ENCODE measurements at places on chromosomes 3 and 15.
A peak's percentile ranks its signal among the peaks of the same experiment; 100 is the strongest.

DNA sequence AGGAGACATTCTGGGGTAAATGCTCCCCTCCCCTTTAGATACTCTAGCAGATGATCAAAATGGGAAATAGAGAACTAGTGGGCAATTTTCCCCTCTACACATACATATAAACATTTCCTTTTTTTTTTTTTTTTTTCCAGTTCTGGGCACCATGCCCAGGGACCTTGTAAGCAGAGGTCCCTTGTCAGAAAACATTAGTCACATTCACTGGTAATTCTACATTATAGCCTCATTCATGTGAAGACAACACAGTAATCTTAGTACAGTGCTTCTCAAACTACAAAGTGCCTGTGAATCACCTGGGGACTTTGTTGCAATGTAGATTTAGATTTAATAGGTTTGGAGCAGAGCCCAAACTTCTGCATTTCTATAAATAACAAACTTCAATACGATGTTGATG lies 60.1 kb upstream of the ACTC1 start:
- DNase-seq = peak; percentile 48

DNA sequence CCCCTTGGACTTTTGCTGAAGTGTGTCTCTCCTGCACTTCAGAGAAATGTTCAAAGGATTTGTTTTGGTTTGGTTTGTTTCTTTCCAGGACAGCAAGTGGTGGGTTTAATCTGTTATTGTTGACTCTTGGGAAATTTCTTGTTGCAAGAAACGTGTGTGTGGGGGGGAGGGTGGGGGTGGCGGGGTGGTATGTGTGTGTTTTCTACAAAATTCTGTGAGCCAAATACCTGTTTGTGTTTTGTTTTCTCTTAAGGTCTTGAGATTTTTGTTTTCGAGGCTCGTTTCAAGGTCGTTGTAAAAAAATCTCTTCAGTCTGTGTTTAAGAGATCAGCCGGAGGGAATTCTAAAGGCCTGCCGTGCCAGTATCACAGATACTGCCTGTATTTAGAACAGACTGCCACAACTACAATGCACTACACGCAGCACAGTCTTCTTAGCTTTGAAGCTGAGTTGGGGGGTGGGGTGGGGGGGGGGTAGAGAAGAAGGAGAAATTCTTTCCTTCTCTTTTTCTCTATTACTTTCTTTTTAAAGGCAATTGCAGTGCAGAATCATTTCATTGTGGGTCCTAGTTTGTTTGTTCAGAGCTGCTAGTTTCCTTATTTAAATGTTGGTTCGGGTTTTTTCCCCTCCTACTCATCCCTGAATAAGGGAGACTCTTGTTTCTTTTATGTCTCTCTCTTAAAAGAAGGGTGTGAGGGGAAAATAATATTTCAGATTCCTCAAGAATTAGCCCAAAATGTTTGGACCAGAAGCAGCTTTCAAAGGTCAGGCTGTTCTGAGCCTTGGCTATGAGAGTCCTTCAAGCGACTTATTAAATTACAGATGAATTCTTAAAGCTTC lies 1.4 kb upstream of the BCL6 start:
- DNase-seq = no peak

DNA sequence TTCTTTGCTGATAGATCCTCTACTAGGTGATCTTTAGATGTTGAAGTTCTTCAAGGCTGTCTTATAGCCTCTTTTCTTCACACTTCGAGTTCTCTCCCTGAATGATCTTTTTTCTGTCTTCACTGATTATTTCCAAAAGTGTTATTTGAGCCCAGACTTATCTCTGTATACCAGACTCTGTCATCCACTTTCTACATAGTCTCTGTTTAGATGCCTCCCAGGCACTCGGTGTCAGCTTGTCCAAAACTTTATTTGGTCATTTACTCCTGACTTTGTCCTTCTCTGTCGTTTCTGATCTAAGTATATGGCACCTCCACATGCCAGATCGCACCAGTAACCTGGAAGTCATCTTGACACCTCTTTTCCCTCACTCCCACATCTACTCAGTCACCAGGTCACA lies 27.6 kb downstream of the KLHL18 start:
- DNase-seq = no peak

DNA sequence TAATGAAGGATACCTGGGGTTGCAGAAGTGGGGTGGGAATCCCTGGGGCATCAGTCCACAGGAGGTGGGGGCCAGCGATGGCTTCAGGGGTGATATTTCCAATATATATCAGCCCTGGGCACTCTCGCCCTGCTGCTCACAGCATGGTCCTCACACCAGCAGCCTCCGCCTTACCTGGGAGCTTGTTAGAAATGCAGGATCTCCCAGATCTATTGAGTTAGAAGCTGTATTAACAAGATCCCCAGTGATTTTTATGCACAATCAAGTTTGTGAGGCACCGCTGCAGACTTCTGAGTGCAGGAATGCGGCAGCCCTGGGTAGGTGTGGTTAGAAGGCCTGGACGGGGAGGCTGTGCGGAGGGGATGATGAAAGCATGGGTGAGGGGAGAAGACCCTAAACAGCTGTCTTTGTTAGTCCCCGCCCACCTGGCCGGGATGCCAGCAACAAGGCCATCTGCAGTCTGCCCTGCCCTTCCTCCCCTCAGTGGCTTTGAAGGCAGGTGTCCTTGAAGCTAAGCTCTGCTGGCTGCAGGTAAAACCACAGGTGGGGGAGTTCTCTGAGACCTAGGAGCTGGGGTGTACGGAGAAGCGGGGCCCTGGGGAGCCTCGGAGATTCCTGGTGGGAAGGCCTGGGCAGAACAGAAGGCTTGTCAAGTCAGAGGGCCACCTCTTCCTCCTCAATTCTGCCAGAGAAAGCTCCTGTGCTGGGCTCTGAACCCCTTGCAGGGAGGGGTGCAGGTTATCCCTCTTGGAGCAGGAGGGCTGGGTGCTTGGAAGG lies 11.4 kb downstream of the FAM107A start:
- no peak for DNase-seq

DNA sequence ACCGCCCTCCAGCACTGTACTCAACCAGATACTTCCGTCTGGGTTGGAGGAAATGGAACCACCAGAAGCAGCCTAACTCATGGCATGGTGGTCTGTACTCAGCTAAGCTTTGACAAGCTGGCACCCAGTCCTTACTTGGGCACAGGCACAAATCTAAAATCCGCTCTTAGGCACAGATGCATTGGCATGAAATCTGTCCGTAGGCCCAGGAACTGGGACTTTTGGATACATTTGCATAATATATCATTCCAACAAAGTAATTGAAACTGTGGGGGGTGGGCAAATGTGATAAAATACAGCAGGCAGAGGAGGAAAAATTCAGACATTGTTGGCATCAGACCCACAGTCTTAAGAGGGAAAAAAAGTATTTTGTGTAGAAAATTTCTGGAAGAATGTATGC lies 75.4 kb downstream of the C3orf85 start:
- no peak for DNase-seq

- DNase-seq = no peak
Observed at GRCh38 chr3:114866430-114866829, 280.7 kb downstream of the ZBTB20 start.

GRCh38 chr3:107794664-107795443 lies 272.1 kb downstream of the BBX start:
- no peak for DNase-seq

- DNase-seq = no peak
Observed at GRCh38 chr3:58048301-58048700, 40.1 kb downstream of the FLNB start.

GRCh38 chr3:120460181-120460790 lies 9.5 kb upstream of the FSTL1 start:
- no peak for DNase-seq

DNA sequence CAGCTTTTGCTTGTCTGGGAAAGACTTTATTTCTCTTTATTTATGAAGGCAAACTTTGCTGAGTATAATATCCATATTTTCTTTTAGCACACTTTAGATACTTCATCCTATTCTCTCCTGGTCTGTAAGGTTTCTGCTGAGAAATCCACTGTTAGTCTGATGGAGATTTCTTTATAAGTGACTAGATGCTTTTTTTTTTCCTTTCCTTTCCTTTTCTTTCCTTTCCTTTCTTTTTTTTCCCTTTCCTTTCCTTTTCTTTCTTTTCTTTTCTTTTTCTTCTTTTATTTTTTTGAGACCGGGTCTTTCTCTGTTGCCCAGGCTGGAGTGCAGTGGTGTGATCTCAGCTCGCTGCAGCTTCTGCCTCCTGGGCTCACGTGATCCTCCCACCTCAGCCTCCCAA lies 38.4 kb downstream of the TOPAZ1 start:
- no peak for DNase-seq

All from epithelial cell of prostate (primary cell).